ENCODE measurements at places on chromosomes 11 and 22. TPM values are rescaled to one million over a fixed set of nuclear protein-coding genes. Genes with fewer than 3 reads are reported as not detected.

DNA sequence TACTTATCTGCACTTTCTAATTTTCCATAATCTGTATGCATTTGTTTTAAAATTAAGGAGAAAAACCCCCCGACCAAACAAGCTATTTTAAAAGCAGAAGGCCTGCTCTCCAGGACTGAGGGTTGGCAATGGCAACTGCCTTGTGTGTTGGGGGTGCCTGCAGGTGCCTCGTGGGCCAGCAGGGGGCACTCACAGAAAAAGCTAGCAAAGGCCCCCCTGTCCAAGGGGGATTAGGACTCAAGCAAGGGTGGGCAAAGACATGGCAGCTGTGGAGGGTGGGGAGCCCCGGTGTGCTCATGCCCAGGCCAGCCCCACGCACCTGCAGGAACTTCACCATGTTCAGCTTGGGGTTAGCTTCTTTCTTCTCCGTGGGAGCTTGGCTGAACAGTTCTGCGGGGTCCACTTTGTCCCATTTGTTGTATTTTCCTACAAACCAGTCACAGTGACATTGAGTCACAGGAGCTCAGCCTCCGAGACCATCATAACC is 10.3 kb downstream of the TOP3B start:
- no peak for DNase-seq

DNA sequence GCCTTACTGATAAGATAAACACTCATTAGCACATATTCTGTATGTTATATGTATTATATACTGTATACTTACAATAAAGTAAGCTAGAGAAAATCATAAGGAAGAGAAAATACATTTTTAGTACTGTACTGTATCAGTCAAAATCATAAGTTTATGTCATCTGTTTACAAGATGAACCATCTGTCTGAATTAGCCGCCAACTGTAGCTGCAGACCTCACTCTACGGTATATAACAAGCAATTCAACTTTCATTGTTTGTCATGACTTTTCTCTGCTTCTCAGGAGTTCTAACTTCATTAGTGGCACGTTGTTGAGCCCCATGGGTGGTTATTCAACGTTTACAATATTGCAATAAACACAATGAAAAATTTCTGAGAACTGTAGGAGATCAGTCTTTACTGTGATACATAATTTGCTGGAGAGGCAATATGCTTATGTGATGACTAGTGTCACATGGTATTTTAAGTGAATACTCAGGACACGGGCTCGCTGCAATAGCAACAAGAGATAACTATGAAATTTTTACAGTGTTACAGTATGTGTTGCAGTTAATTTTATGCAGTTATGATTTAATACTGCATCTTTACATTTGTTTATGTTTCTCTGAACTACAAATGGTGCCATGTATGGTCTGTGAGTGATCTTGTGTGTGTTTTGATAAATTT is 132.2 kb upstream of the CTSC start:
- DNase-seq = no peak

GRCh38 chr11:100573911-100574513 is 113.1 kb upstream of the ARHGAP42 start:
- no peak for DNase-seq

DNA sequence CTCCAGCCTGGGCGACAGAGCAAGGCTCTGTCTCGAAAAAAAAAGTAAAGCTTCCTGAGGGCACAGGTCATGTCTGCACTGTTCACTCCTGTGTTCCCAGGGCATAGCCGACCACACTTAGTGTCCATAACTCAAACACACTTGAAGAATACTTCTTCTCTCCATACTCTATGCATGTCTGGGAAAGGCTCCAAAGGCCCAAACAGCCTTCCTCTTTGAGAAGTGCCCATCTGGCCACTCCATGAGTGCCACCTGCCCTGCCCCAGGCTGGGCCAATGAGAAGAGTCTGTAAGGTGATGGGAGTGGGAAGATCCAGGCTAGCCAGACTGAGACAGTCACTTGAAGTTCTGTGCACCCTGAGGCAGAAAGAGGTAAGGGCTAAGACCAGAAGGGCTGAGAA is 24.7 kb downstream of the DGCR2 start:
- no peak for DNase-seq

GSTT2 gene
- total RNA-seq = not detected

GRCh38 chr22:17988800-17989513 is 35.4 kb downstream of the MICAL3 start:
- no peak for DNase-seq

- no peak for DNase-seq
Observed at GRCh38 chr22:50401907-50402306, 58.8 kb downstream of the PPP6R2 start.

MISFA gene
- total RNA-seq = not detected

DNA sequence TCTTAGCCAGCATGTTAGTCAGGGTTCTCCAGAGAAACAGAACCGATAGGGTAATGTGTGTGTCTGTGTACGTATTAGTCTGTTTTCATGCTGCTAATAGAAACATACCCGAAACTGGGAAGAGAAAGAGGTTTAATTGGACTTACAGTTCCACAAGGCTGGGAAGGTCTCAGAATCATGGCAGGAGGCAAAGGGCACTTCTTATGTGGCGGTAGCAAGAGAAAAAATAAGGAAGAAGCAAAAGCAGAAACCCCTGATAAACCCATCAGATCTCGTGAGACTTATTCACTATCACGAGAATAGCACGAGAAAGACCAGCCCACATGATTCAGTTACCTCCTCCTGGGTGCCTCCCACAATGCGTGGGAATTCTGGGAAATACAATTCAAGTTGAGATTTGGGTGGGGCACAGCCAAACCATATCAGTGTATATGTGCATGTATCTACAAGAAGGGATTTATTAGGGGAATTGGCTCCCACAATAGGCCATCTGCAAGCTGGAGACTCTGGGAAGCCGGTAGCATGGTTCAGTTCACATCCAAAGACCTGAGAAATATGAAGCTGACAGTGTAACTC is 173.7 kb upstream of the NECTIN1 start:
- DNase-seq = no peak

Measured in stomach (tissue), 19 donors.